ENCODE measurements at places on chromosomes 13 and 19. TPM values are rescaled to one million over a fixed set of nuclear protein-coding genes. Genes with fewer than 3 reads are reported as not detected.

Gene WDR87
- not detected for total RNA-seq

- H3K36me3 ChIP-seq = no peaks in the 10 kb centered on the region
- H3K4me1 ChIP-seq = peaks cover 45% of the 10 kb centered on the region
- peak; percentile 28 for DNase-seq
Observed at GRCh38 chr19:12838182-12838885, at the start of gene MAST1. Gene MAST1, plus strand, starts transcription at chr19:12838515. Its CDS starts 58 bp downstream, at chr19:12838573.

Gene CYP4F8
- total RNA-seq = not detected

GRCh38 chr13:112938680-112939079 lies 30.3 kb upstream of the MCF2L start:
- no peak overlapping the region for H3K4me3 ChIP-seq
- peaks cover 2% of the 10 kb centered on the region for H3K27me3 ChIP-seq
- no peak overlapping the region for H3K27ac ChIP-seq
- no peak for DNase-seq
- H3K36me3 ChIP-seq = no peaks in the 10 kb centered on the region

DNA sequence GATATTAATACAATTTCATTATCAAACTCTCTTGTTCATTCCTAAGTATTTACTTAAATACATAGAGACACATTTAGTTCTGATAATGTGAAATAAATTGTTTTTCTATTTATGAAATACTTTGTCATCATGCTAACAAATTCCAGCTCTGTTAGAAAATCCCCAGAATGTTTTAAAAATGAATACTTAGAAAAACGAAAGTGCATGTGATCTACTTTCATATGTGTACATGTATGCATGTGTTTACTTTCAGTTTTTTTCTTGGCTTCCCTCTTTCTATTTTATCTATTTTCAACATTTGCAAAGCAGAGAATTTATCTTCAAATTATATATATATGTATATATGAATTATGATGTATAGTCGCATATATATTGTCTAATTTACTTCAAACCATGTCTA lies 1110.0 kb upstream of the PCDH20 start:
- no peak overlapping the region for H3K4me3 ChIP-seq
- no peak for DNase-seq
- H3K4me1 ChIP-seq = no peaks in the 10 kb centered on the region
- no peaks in the 10 kb centered on the region for H3K27me3 ChIP-seq
- H3K27ac ChIP-seq = no peak overlapping the region

DNA sequence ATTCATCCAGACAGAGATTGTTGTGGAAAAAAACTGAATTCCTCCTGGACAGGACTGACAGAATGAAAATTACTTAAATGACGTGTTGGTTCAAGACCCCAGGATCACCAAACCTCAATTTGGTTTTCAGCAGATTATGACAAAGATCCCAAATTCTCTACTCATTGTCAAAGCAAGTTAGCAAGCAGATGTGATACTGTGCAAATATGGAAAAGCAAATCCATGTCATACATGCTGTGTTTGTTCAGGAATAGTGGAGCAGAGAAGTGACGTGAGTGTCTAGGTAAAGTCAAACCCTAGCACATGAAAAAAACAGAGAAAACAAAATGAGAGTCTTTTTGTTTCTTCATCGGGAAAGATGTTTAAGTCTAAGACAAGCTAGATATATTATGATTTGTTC lies 169.2 kb upstream of the NBEA start:
- no peaks in the 10 kb centered on the region for H3K4me1 ChIP-seq
- no peaks in the 10 kb centered on the region for H3K36me3 ChIP-seq
- no peak overlapping the region for H3K4me3 ChIP-seq
- DNase-seq = no peak
